Osteoblast (primary cell): ENCODE measurements at places on chromosomes 5 and 9. TPM values are rescaled to one million over a fixed set of nuclear protein-coding genes. Genes with fewer than 3 reads are reported as not detected.

BARHL1 gene
- not detected in 2 replicates for total RNA-seq

SPINK14 gene
- total RNA-seq: not detected in 2 replicates

MOB3B gene
- total RNA-seq: under 0.01 TPM in 2 replicates

MSMP gene
- total RNA-seq: not detected in 2 replicates

NIM1K gene
- total RNA-seq: 0.88 and 1.1 TPM in 2 replicates

CXCL14 gene
- not detected in 2 replicates for total RNA-seq

ARHGAP26 gene
- 6.2 and 7.6 TPM in 2 replicates for total RNA-seq

SLC46A2 gene
- under 0.01 TPM in 1 of 2 replicates, not detected in the other for total RNA-seq

RAI14 gene
- 138 and 149 TPM in 2 replicates for total RNA-seq

ZBTB43 gene
- 17.7 and 18.1 TPM in 2 replicates for total RNA-seq

DNA sequence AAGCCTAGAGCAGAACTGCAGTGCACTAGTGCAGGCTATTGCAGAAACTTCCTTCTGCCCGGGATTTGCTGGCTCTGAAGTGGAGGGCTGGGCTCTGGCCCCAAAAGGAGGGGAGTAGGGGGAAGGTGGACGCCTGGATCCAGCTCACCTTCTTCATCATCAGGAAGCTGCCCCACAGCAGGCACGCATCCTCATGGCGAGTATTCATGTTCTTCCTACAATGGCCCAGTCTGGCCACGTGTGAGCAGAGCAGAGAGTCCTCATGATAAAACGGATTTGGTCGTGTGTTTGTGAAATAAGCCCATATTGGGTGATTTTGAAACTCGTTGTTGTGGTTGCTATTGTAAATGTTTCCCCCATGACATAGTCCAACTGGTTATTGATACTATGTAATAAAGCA is 8.2 kb upstream of the GLIPR2 start:
- DNase-seq: no peak

GRCh38 chr9:79813258-79813638 is 241.5 kb downstream of the TLE4 start:
- DNase-seq: no peak

- DNase-seq: no peak
Observed at GRCh38 chr9:130576176-130576575, 3.2 kb upstream of the FUBP3 start.

DNA sequence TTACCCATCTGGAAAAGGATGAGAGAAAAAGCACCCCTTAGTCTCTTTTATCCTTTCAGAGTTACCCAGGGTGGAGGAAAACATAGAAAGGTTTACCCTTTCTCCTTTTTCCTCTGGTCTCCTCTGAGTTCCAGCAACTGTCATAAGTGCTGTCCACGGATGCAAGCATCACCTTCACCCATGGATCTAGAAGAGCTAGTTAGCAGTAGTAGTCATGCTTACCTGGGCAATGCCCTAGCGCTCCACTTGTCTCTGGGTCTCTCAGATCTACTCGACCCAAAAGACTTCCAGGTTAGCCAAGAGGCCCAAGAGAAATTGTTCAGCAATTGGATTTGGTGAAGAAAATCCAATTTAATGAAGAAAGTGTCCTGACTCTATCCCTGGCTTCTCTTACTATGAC is 656.2 kb upstream of the PTPRD start:
- no peak for DNase-seq

DNA sequence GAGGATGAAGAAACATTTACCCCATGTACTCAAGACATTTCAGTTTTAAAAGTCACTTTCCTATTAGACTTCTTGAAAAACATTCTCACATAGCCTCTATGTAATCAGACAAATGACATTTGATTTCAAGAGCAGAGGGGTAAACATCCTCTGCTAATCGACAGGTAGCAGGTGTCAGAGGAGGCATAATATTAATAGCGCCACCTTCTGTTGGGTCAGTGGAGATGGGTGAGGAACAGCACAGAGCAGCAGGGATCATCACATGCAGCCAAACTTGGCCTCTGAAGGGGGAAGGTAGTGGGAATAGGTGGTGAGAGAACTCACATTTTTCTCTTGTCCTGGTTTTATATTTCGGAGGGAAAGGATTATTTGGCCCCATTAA is 3.3 kb upstream of the LSM11 start:
- DNase-seq: peak; percentile 89

DNA sequence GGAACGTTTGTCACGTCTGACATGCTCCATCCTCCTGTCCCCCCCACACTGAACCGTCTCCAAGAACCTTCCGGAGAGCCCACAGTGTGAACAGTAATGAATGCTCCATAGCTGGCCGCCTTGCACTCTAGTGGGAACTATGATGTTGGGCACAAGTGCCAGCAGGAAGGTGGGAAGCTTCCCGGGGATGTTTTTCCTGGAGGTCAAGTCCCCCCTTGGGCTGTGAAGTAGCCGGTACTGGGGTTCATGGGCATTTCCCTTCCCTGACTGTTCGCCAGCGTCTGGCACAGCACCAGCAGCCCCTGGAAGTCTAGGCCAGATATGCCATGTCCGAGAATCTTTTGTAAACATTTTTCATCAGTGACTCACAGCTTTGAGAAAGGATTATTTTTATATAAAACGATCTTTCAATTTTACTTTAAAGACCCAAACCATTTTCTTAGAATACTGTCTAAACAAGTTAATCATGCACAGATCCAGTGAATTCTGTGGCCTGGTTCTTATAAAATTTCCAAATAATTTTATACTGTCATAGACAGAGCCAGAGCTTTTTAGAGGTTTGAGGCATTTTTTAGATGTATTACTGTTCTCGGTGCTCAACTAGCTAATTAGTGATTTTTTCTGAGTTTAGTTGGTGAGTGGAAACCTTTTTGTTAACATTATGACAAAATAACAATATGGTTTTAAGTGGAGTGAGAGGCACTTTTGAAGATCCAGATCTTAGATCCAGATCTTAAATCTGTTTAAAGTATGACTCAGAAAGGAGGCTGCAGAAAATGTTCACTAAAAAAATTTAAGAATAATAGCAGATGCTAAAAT is 11.6 kb downstream of the ABL1 start:
- DNase-seq: peak; percentile 47

GRCh38 chr9:133958756-133959155 is 33.4 kb downstream of the VAV2 start:
- DNase-seq: no peak

- DNase-seq: no peak
Observed at GRCh38 chr5:154440540-154440939, 5.3 kb upstream of the SAP30L start.

- no peak for DNase-seq
Observed at GRCh38 chr5:107487056-107487542, 183.6 kb downstream of the EFNA5 start.

DNA sequence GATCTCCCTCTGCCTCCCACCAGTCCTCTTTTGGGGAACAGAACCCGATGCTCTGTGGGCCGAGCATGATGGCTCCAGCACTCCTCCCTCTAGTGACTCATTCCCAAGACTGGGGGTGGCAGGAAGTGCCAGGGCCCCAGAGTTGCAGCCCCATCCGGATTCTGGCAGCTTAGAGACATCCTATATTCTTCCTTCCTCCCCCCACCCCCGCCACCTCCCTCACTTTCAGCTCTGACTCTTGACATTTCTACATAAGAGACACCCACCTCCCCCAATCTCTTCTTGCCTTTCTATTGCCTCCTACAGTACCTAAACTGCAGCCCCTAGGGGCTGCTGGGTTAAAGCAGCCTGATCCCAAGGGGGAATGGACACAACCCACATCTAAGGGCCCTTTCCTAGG is 47.1 kb upstream of the MATR3 start:
- peak; percentile 93 for DNase-seq

- peak; percentile 74 for DNase-seq
Observed at GRCh38 chr9:97714435-97714834, 17.3 kb upstream of the XPA start.

GRCh38 chr9:126945682-126946081 is 31.1 kb downstream of the RALGPS1 start:
- DNase-seq: no peak

DNA sequence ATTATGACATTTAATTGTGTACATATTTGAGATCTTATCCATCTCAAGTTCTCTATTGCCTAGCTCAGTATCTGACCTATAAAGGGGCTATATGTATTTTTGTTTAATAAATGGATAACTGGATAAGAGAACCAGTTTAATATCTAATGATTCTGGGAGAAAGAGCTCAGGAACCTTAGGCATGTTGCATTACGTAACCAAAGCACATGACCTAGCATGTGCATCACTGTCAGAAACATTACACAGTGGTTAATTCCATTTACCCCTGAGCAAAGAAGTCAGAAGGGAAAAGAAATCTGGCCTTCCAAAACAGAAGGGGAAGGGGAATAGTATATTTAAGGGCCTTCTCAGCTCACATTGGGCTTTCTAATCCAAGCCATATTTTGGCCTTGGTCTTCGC is 12.3 kb downstream of the PAPPA start:
- no peak for DNase-seq

- no peak for DNase-seq
Observed at GRCh38 chr5:76277736-76278135, 125.3 kb upstream of the IQGAP2 start.

- no peak for DNase-seq
Observed at GRCh38 chr5:59268756-59269415, 624.6 kb downstream of the PDE4D start.

DNA sequence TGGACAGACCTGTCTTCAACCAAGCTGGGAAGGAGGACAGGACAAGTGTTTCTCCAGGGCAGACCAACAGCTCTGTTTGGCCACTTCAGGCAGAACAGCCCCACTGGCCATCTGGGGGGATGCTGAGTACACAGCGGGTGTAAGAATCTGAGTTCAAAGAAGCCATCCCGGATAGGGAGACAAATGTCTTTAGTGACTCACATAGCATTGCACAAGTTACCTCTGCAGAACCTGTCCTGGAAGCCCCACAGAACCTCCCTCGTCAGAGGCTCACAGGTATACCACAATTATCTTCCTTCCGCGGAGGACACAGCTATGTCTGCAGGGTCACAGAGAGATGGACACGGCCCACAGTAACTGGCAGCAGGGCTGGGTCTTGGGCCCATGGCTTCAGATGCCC is 2.0 kb downstream of the OR2V2 start:
- DNase-seq: no peak

- DNase-seq: no peak
Observed at GRCh38 chr9:98236901-98237487, 18.5 kb downstream of the TBC1D2 start.

DNA sequence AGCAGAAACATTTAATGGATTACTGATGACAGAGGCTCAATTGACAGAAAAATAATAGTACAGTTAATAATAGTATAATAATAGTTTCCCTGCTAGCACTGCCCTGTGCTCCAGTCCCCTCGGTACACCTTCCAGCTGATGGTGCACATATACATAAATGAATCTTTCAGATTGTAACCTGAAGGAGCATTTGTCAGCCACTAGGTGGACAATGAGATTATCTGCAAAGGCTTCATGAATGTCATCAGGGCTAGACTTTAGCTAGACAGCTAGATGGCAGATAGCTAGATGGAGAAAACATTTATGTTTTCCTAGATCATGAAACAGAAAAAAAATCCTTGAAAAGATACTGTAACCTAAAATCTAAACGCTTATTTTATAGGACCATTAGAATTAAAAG is 304.4 kb upstream of the SMC2 start:
- DNase-seq: peak; percentile 10

DNA sequence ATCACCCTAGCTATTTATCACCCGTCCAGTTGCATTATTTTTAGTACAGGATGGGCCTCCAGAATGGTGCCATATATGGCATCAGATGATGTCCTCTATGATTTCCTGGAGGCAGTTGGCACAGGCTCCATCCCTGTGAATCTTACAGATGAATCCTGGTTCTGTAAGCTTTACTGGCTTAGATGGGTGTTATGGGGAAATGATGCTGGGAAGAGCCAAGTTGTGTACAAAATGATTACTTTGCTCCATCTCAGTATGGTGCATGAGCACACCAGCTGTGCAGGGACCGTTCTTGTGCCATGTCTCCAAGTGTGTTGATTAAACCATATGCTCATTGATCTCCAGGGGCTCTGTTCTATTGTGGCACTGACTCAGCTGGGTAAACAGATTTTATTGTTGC is 755.7 kb downstream of the TLR4 start:
- no peak for DNase-seq

GRCh38 chr5:88967633-88968585 is 84.9 kb upstream of the MEF2C start:
- DNase-seq: no peak

DNA sequence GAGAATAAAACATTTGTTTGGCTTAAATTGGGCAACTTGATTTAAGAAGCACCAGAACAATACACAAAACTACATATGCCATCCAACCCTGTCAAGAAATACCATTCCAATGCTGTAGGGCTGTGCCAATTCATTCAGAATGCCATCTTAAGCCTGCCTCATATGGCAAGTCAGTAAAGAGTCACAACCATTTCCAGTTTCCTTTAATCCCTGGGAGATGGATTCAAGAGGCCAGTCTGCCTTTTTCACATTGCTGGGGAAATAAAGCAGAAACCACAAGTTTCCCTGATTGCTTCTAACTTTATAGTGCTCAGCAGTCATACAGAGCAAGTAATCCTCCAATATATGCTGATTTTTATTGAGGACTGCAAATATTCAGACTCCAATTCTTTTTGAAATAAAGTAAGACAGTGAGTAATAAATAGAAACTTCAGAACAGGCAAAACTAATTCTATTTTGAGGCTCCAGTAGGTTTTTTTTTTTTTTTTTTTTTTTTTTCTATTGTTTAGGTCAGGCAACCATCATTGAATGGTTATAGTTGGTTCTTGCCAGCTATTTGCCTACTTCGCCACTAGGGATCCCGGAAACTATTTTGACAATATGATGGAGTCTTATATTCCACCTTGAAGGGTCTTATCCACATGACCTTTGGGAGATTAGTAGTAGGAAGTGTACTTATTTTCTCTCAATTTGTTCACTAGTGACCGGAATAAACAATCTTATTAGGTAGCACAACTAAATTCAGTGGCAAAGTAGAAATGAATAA is 400.9 kb upstream of the MEF2C start:
- no peak for DNase-seq

GRCh38 chr5:147687118-147687517 is 95.4 kb downstream of the JAKMIP2 start:
- DNase-seq: no peak

GRCh38 chr5:149264439-149265067 is 7.1 kb upstream of the AFAP1L1 start:
- DNase-seq: no peak

- peak; percentile 90 for DNase-seq
Observed at GRCh38 chr9:81687521-81688261, 1.7 kb downstream of the TLE1 start.

- DNase-seq: no peak
Observed at GRCh38 chr5:29485333-29485732, 1708.2 kb upstream of the CDH6 start.

GRCh38 chr5:174119468-174119881 is 74.0 kb downstream of the NSG2 start:
- no peak for DNase-seq

DNA sequence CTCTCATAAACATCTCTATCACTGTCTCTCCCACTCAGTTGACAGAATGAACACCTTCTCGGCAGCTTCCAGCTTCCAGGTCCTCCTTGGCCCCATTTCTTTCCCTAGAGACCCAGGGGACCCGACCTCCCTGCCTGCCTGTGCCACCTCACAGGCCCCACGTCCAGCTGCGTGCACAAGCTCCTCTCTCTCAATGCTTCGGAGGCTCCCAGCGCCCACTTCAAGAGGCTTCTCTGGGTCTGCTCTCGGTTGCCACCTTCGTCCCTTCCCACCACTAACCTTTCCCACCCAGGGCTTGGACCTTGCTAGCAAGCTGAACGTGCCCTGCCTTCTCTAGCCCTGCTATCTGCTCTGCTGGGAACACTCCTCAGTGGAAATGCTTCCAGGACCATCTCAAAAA is 2.8 kb upstream of the N4BP3 start:
- no peak for DNase-seq
